Left kidney (tissue), 8 donors: ENCODE measurements at places on chromosomes 16 and 17.

GRCh38 chr16:4362476-4363135 is 9.0 kb upstream of the VASN start:
- no peak for DNase-seq

DNA sequence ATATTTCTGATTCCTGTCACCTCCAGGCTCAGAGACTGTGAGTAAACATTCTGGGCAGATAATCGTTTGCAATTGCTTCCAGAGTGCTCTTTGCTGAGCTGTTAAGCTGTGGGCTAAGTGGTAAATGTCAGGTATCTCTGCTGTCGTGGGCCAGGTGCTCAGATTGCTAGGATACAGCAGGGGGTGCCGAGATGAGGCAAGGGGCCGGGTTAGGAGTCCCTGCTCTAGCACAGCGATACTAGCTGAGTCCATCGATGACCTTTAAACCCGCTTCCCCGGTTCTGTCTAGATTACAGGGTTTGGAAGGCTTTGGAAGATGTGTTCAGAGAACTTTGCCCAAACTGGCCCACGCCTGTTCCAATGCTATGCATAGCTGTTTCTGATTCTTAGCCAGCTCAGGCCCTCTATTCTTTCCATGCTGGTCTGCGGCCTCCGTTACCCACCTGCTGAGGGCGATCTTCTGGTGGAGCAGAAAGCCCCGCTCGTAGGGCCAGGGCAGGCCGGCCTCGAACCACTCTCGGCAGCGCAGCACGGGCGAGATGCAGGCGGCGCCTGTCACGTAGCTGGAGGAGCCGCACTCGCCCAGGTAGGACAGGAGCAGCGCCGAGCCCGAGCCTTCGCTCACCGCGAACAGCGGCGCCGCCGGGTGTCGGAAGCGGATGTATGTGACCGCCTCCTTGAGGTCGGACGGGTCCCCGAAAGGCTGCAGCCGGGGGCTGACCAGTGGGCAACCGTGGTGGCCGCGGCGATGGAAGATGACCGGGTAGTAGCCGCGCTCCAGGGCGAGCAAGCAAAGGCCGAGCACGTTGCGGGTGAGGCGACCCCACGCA is 979 bp downstream of the ABHD15 start:
- no peak for DNase-seq

DNA sequence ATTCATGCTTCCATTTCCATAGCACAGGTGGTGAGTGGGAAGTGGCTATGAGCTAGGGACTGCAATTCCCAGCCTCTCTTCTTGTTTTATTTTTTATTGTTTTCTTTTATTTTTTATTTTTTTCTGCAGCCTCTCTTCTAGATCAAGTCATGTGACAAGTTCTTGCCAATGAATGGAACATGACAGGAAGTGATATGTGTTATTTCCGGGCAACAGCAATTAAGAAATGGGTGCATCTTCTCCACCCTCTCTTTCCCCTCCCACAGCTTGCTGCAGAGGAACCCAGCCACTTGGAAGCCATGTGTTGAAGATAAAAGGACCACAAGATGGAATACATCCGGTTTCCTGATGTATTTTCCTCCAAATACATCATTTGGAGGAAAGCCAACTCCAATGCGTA is 23.6 kb downstream of the IRX5 start:
- DNase-seq: no peak

DNA sequence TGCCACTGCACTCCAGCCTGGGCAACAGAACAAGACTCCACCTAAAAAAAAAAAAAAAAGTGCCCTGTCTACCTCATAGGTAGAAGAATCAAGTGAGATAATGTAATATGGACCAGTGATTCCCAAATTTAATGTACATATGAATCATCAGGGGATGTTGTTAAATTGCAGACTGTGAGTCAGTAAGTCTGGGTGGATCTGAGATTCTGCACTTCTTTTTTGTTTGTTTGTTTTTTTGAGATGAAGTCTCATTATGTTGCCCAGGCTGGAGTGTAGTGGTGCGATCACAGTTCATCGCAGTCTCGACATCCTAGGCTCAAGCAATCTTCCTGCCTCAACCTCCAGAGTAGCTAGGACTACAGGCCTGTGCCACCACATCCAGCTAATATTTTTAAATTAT is 31.6 kb downstream of the HOXB1 start:
- no peak for DNase-seq

GRCh38 chr17:17700251-17700969 is 19.2 kb downstream of the RAI1 start:
- no peak for DNase-seq

DNA sequence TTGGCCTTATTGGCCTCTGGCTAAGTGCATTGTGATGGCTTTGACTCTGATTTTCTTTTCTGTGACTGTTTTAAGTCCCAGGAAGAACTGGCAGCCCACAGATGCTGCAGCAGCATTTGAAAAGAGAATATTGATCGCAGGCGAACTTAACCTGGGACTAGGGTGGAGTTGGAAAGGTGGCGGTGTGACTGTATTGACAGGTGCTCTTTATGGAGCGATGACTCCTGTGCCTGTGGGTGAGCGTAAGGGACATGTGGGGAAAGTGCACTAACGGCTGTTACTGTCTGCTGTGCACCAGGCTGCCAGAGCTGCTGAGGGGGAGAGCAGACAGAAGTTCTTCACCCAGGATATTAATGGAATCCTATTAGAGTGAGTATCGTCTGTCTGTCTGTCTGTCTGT is 21.3 kb downstream of the UBN1 start:
- DNase-seq: no peak

- DNase-seq: no peak
Observed at GRCh38 chr17:64230791-64231408, 32.2 kb downstream of the TEX2 start.

GRCh38 chr17:40561871-40562611 is 3.2 kb downstream of the CCR7 start:
- no peak for DNase-seq

DNA sequence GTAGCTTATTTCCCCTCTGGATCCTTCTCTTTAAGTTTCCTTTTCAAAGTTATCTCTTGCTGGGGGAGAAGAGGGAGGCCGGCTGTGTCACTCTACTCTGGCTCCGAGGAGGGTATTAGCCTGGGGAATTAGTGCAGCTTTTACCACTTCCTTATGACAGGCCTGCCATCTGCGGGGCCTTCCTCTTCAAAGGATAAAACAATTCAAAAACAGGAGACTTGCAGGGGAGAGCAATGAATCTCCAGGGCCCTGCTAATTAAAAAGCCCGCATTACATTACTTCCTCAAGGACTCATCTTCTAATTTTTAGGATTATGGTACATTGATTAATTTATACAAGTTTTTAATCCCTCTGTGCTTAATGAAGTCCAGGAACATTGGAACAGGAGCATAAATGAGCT is 190.9 kb upstream of the CDH5 start:
- DNase-seq: no peak

GRCh38 chr16:71337631-71338030 is 20.9 kb upstream of the CALB2 start:
- DNase-seq: no peak

GRCh38 chr16:23962001-23962400 is 126.2 kb downstream of the PRKCB start:
- DNase-seq: no peak

DNA sequence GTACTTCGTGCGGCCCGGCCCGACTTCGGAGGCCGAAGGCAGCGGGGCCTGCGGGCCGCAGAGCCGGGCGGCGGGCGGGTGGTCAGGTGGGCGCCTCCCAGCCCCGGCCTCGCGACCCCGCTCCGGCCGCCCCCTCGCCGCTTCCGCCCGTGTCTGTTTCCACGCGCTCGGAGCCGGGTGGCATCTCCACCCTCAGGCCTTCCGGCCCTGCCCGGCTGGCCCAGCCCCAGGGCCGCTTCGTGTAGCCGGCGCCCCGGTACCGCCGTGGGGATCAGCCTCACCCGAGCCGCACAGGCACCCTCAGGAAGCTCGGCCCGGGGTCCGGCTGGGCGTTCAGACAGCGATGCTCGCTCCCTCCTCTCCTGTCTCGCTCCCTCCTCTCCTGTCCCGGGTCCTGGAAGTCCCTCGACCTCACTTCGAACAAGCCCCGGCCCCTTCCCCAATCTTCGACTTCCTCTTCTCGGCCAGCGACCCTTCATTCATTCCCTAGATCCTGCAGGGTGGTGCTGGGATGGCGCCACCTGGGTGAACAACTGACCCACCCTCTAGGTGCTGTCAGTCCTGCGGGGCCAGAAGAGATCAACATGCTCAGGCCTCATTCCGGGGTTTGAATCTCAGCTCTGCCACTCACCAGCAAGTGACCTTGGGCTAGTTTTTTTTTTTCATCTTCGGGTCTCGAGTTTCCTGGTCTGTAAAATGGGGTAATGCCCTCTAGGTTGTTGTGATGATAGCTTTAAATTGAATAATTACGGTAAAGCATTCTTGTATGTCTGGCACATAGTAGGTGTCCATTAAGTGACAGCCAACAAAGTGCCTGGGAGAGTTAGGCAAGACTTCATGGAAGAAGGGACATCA is 610 bp downstream of the VPS4A start:
- peak; percentile 18 for DNase-seq

- DNase-seq: no peak
Observed at GRCh38 chr16:10172848-10173655, 9.2 kb downstream of the GRIN2A start.

DNA sequence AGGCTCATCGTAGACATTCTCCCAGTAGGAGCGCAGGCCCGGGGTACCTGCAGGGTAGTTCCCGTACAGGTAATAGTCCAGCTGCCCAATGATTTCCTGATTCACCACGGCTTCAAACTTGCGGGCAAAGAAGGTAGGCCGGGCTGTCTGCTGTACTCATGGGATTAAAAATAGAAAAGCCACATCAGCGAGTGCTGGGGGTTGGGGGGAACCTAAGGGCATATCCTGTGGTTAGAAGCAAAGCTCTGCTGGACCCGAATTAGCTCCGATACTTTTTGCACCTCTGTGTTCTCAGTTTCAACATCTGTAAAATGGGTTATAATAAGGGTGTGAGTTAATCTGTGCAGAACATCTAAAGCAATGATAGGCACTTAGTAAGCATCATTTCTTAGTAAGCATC is 336.2 kb downstream of the XYLT1 start:
- DNase-seq: no peak

GRCh38 chr16:68503334-68503733 is 35.8 kb upstream of the ZFP90 start:
- no peak for DNase-seq

DNA sequence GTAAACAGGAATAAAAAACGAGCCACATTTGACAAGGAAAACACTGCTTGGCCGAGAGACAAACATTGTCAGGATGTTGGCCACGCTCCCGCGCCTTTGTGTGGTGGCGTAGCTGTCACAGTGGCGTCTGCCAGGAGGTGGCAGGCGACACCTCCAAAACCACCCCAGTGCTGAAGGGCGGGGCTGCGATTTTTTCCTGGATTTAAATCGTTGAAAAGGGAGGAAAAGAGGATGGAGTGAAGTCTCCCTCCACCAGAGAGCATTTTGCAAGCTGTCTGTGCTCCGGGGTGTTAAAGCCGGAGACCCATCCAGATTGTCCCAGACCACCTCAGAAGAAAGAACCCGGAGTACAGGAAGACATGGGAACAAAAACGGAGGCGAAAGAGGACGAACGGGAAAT is 12.7 kb downstream of the MRM3 start:
- DNase-seq: peak; percentile 84

DNA sequence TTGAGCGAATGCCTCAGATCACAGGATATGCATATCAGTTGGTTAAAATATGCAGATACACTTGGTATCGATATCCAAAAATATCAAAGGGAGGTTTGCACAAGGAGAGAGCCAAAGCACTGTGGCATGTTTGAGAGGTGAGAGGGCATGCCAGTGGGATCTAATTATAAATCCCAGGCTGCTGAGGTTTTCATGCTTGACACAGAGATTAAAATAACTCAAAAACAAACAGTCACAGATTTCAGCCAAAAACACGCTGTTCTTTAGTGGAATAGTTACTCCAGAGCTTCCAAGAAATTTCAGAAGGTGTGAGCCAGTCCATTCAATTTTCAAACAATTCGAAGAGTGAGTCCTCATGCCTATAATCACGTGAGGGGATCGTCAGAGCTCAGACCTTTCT is 477.9 kb downstream of the SOX9 start:
- no peak for DNase-seq

DNA sequence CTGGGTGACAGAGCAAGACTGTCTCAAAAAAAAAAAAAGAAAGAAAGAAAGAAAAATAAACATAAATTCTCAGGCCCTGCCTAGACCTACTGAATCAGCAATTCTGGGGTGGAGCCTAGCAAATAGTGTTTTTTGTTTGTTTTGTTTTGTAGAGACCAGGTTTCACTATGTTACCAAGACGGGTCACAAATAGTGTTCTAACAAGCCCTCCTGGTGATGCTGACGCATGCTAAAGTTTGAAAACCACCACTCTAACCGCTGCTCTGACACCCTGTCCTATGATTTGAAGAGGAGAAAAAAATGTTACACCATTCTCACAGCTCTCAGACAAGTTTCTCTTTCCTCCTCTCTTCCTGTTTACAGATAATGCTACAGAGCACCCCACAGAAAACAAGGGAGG is 1.5 kb downstream of the MRPL10 start:
- DNase-seq: no peak

GRCh38 chr17:4506175-4506813 is 7.6 kb downstream of the SPNS2 start:
- no peak for DNase-seq

DNA sequence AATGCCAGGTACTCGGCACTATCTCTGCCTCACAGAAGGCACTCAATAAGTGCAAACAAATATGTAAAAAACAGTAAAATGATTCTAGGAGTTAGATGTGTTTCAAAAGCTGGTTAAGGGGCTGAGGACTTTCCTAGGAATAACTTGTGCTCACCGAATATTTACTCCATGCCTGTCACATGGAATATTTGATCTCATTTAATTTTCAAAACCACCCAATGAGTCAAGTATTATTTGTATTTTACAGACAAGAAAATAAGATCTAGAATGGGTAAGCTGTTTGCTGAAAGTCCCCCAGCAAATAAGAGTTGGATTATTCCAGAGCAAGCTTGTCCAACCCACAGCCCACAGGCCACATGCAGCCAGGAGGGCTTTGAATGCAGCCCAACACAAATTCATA is 34.6 kb upstream of the LYRM9 start:
- no peak for DNase-seq

- DNase-seq: no peak
Observed at GRCh38 chr17:33127706-33128105, 136.1 kb downstream of the SPACA3 start.

GRCh38 chr16:79073566-79073965 is 527.0 kb downstream of the MAF start:
- DNase-seq: no peak

- no peak for DNase-seq
Observed at GRCh38 chr16:2468233-2468724, 2.8 kb upstream of the NTN3 start.
